ENCODE measurements at places on chromosomes 6 and 20. TPM values are rescaled to one million over a fixed set of nuclear protein-coding genes. Genes with fewer than 3 reads are reported as not detected.

DNA sequence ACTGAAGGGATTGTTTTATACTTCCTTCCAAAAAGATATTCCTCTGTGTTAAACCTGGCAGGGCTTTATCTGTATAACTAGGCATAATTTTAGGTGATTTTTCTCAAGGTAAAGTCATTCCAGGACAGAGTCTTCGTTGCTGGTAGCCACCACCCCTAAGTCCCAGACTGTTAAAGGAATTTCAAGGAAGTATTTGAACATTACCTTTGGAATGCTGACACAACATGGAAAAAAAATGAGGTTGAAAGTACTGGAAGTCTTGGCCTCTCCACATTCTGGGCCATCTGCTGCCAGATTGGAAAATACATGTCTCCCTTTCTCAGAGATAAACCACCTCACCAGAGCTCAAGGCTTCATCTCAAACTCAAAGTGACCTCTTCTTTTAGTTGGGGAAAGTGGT, 27.0 kb upstream of the ETV7 start:
- no peak for DNase-seq

- DNase-seq, result no peak
Measured at GRCh38 chr20:49433333-49433732, 49.1 kb downstream of the KCNB1 start.

The TCP11 gene
- 0.15 TPM for polyA plus RNA-seq

DNA sequence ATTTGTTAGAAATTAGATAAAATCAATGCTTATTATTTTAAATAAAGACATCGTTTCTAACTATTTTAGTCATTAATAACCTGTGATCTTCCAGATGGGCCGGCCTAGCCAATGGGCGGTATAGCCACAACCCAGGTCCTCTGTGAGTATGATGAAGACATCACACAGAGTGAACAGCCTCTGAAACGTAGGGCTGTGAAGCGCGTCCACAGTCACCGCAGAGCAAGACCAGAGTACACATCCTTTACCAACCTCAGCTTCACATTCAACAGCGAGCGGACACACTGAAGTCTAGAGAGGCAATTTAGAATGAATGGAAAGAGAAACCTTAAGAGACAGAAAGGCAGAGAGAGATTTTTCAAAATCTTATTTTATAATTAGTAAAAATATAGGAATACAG, 125.0 kb upstream of the RPS6KA2 start:
- DNase-seq, result no peak

- no peak for DNase-seq
Measured at GRCh38 chr20:9600562-9600961, 86.2 kb downstream of the LAMP5 start.

DNA sequence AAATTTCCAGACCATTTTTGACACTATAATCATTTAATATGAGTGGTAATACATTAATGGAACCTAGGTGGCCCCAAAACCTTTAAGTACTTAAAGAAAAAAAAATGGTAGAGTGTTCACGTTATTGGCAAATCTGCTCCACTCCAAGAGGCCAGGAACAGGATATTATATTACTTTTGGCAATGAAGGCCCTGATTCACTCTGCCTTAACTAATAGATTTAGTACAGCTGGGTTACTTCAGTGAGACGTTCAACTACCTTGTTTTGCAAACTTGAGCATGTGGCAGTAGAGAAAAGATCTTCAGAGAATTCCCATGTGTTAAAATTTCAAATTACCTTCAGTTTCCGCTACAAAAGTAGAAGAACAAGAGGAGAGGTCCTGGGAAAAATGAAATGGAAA, 12.8 kb downstream of the ADNP start:
- DNase-seq, result no peak

GRCh38 chr6:90385759-90386313, 89.2 kb upstream of the BACH2 start:
- no peak for DNase-seq

DNA sequence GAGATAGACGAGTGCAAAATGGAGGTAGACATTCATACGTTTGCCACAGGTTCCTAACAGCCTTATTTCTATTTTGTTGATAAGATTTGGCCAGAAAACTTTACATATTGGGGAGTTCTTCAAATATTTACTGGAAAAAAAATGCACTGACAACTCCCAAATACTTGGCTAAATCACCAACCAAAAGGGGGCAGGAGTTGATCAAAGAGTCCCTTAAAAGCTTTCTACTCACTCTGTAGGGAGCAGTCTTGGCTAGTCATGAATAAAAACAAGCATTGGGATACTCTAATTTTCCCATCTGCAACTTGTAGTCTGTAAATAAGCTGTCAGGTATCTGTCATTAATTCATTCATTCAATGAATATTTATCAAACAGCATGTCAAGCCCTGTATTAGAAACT, 18.4 kb downstream of the TENT5A start:
- no peak for DNase-seq

DNA sequence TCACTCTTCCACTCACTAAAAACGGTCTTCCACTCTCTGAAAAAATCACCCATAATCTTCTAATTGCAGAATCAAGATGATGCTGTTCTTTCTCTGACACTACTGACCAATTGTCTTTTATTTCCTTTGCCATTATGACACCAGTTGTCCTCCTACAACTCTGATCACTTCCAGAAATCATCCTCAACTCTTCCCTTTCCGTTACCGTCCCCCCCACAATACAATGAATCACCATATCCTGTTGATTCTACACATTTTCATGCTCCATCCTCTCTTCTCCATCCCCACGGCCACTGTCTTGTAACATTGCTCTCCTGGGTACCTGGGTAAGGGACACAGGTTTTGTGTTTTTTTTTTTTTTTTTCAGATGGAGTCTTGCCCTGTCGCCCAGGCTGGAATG, 2.5 kb upstream of the PPP2R5D start:
- no peak for DNase-seq

The SLC17A3 gene
- polyA plus RNA-seq, result not detected

GRCh38 chr6:27040244-27041042, 207.1 kb upstream of the PRSS16 start:
- DNase-seq, result no peak

The HLA-A gene
- polyA plus RNA-seq, result 962 TPM

The ARFGEF3 gene
- polyA plus RNA-seq, result 1.3 TPM

Measured in urinary bladder (tissue), 4 donors.